ENCODE measurements at places on chromosomes 3 and 15. TPM values are rescaled to one million over a fixed set of nuclear protein-coding genes. Genes with fewer than 3 reads are reported as not detected.

- no peak for DNase-seq
- no peak overlapping the region for H3K27ac ChIP-seq
- no peaks in the 10 kb centered on the region for H3K27me3 ChIP-seq
- peaks cover 2% of the 10 kb centered on the region for H3K4me1 ChIP-seq
- H3K4me3 ChIP-seq, result no peak overlapping the region
These were observed 17.9 kb downstream of the SERP1 start for GRCh38 chr3:150528354-150528797.

MST1R gene
- 5.3 TPM for total RNA-seq

GRCh38 chr3:171526146-171526545 lies 65.9 kb upstream of the TNIK start:
- DNase-seq, result no peak
- H3K4me3 ChIP-seq, result no peak overlapping the region
- H3K36me3 ChIP-seq, result no peaks in the 10 kb centered on the region
- no peak overlapping the region for H3K27ac ChIP-seq
- H3K27me3 ChIP-seq, result no peaks in the 10 kb centered on the region

ANKRD28 gene
- total RNA-seq, result 59.0 TPM

DNA sequence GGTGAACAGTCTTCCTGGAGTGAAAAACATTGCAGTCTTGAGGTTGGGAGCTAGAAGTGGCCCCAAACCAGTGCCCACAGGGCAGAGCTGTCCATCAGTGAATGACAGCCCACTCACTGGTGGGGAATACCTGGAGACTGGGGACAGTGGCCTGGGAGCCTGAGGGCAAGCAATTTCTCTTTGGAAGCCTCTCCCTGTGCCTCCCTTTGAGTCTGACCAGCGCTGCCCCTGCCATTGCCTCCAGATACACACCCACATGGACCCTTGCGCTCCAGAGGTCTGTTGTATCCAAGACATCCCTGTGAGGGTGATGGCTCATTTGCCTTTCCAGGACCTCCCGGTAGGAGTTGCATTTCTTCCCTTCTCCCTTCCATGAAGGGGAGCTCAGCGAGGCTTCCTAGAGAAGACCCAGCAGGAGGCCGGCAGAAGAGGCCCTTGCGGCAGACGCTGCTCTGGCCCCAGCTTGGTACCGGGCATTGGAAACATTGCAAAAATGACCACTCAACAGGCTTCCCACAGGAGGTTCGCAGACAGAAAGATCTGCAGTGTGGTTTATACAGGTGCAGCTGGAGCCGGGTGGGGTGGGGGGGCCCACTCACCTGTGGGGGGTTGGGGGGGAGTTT lies 38.5 kb downstream of the KLF13 start:
- DNase-seq, result no peak
- 0 out of 3 replicates have a peak, but pooled peaks cover 4% of the 10 kb centered on the region for H3K36me3 ChIP-seq
- H3K27ac ChIP-seq, result no peak overlapping the region
- H3K27me3 ChIP-seq, result no peaks in the 10 kb centered on the region

GRCh38 chr15:87712211-87712610 lies 544.3 kb downstream of the NTRK3 start:
- no peak for DNase-seq
- no peaks in the 10 kb centered on the region for H3K4me1 ChIP-seq
- no peaks in the 10 kb centered on the region for H3K27me3 ChIP-seq

GRCh38 chr3:183182073-183182472 lies 19.5 kb upstream of the LAMP3 start:
- peaks cover 6% of the 10 kb centered on the region for H3K27me3 ChIP-seq
- H3K27ac ChIP-seq, result no peak overlapping the region
- H3K4me3 ChIP-seq, result peak overlapping the region; percentile 38
- H3K4me1 ChIP-seq, result no peaks in the 10 kb centered on the region
- H3K36me3 ChIP-seq, result no peaks in the 10 kb centered on the region

DNA sequence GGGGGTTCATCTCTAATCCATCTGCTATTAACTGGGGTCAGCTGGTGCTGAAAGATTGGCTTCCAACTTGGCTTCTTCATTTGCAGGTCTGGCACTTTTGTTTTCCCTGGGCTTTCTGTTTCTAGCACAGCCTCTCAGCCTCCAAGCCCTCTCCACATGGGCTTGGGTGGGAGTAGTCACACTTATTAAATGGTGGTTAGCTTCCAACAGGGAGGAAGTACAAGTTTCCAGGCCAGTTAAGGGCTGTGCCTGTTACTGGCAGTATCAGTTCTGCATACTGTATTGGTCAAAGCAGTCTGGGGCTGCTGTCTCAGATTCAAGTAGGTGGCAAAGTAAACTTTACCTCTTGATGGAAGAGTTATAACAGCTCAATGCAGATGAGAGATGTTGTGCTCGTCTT lies 627.1 kb upstream of the CCDC54 start:
- H3K36me3 ChIP-seq, result peaks cover 7% of the 10 kb centered on the region
- H3K27ac ChIP-seq, result no peak overlapping the region
- peaks cover 5% of the 10 kb centered on the region for H3K4me1 ChIP-seq
- no peak overlapping the region for H3K4me3 ChIP-seq
- H3K27me3 ChIP-seq, result no peaks in the 10 kb centered on the region

DNA sequence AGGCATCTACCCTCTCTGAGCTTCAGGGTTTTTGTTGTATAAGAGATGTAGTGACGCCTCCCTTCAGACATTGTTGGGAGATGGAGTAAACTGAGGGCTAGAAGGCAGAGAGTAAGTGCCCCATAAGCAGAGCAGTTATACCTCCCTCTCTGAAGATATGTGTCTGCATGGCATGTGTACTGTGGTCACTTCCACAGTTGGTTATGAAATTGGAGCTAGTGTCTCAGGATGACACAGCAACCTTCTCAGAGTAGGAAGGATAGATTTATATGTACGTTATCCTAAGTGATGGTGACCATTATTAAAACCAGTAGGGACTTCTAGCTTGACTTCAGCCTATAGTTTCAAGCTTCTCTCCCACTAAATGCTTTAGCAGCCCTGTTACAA lies 17.9 kb downstream of the PXK start:
- H3K36me3 ChIP-seq, result no peaks in the 10 kb centered on the region
- no peak for DNase-seq
- no peaks in the 10 kb centered on the region for H3K27me3 ChIP-seq
- no peak overlapping the region for H3K4me3 ChIP-seq

GRCh38 chr15:61133361-61133760 lies 95.7 kb downstream of the RORA start:
- no peak overlapping the region for H3K4me3 ChIP-seq
- H3K36me3 ChIP-seq, result no peaks in the 10 kb centered on the region
- H3K27me3 ChIP-seq, result no peaks in the 10 kb centered on the region
- H3K27ac ChIP-seq, result no peak overlapping the region
- H3K4me1 ChIP-seq, result no peaks in the 10 kb centered on the region

DNA sequence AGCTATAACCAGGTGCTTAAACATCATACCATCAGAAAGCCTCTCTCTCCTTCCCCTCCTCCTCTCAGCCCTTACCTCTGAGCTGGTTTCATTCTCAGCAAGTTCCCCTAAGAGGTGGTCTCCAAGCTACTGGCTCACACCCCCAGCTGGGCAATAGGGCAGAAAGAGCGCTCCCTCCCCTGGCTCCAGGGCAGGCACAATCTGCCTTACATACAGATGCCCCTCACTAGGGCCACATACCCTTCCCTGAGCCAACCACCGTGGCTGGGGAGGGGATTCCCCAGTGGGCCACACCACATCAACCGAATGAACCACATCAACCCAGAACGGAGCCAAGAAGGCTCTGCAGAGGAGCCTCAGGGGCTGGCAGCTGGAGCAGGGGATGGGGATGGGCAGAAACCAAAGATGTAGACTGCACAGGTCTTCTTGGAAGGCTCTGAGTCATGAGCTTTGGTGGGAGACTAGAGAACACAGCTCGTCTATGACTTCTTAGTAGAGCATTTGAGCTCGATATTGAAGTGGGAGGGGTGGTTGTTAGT lies 4.6 kb upstream of the FBLN2 start:
- no peak overlapping the region for H3K27ac ChIP-seq
- no peaks in the 10 kb centered on the region for H3K27me3 ChIP-seq
- H3K36me3 ChIP-seq, result no peaks in the 10 kb centered on the region
- peak; percentile 18 for DNase-seq
- H3K4me3 ChIP-seq, result no peak overlapping the region
- no peaks in the 10 kb centered on the region for H3K4me1 ChIP-seq

- peak overlapping the region; percentile 38 for H3K4me3 ChIP-seq
- no peaks in the 10 kb centered on the region for H3K36me3 ChIP-seq
- no peak for DNase-seq
- H3K27ac ChIP-seq, result no peak overlapping the region
- no peaks in the 10 kb centered on the region for H3K27me3 ChIP-seq
These were observed 1.6 kb upstream of the SEMA3B start for GRCh38 chr3:50267280-50267913.

GRCh38 chr3:55183201-55183600 lies 255.3 kb upstream of the LRTM1 start:
- H3K4me3 ChIP-seq, result no peak overlapping the region
- no peak overlapping the region for H3K27ac ChIP-seq
- no peaks in the 10 kb centered on the region for H3K4me1 ChIP-seq
- DNase-seq, result no peak

DNA sequence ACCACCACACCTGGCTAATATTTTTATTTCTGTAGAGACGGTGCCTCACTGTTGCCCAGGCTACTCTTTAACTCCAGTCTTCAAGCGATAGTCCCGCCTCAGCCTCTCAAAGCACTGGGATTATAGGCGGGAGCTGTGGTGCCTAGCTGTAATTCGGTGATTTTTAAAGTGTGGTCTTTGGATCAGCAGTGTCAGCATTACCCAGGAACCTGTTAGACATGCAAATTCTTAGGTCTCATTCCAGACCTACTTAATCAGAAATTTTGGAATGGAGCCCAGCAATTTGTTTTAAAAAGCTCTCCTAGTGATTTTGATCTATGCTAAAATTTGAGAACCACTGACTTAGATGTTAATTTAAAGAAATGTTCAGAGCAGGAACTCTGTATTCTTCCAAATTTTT lies 51.9 kb downstream of the GOLM2 start:
- no peak for DNase-seq
- H3K4me1 ChIP-seq, result no peaks in the 10 kb centered on the region
- no peak overlapping the region for H3K4me3 ChIP-seq
- H3K36me3 ChIP-seq, result peaks cover 2% of the 10 kb centered on the region
- no peaks in the 10 kb centered on the region for H3K27me3 ChIP-seq
- H3K27ac ChIP-seq, result no peak overlapping the region

- H3K27me3 ChIP-seq, result no peaks in the 10 kb centered on the region
- DNase-seq, result no peak
- no peaks in the 10 kb centered on the region for H3K36me3 ChIP-seq
- H3K4me1 ChIP-seq, result no peaks in the 10 kb centered on the region
- H3K4me3 ChIP-seq, result no peak overlapping the region
These were observed 988.4 kb downstream of the TBL1XR1 start for GRCh38 chr3:176208915-176209314.

DNA sequence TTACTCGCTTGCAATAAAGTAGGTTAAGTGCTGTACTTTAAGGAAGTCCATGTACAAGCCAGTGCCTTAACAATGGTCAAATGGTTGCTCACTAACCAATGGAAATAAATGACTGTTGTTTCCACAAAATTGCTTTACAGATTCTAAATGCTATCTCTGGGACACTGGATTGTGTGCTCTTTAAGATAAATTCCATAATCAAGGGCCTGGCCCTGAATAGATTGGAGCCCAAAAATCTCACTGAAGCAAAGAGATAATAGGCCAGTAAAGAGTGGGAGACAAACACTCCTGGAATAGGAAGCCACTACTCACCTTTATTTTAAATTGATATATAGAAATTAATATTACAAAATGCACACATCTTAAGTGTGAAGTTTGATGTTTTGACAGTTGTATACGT lies 62.4 kb upstream of the GOLGA6B start:
- H3K4me3 ChIP-seq, result no peak overlapping the region
- no peaks in the 10 kb centered on the region for H3K36me3 ChIP-seq
- H3K4me1 ChIP-seq, result no peaks in the 10 kb centered on the region

- no peaks in the 10 kb centered on the region for H3K27me3 ChIP-seq
- H3K4me3 ChIP-seq, result no peak overlapping the region
- DNase-seq, result no peak
- no peaks in the 10 kb centered on the region for H3K4me1 ChIP-seq
- no peak overlapping the region for H3K27ac ChIP-seq
These were observed 259.8 kb upstream of the WNT5A start for GRCh38 chr3:55746808-55747413.

ATP13A5 gene
- total RNA-seq, result not detected

CPNE9 gene
- total RNA-seq, result 3.8 TPM

RUVBL1 gene
- total RNA-seq, result 99.7 TPM

DNA sequence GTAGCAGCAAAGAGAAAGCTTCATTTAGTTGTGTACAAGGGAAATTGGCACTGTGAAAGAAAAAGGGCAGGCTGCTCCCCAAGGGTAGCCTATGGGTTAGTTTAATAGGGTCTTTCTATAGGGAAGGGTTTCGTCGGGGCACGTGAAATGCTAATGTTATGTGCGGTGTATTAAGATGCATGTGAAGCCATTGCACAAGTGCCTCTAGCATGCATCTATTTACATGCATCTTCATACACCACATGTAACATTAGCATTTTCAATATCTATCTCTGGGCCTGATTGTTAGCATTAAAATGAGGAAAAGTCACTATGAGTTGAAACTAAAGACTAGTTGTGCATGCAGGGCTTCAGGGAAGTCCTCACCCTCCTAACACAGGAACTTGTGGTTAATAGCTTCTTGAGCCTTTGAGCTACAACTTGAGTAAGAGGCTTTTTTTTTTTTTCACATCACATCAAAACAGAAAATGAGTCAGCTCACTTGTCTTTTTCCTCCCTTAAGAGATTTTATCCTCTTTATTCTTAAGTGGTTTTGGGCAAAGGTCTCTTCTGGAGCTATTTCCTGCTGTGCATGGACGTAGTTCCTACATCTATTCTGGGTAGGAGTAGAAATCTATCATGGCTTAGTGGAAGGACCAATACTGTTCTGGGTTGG lies 613.4 kb downstream of the ZPLD1 start:
- no peak overlapping the region for H3K4me3 ChIP-seq
- H3K4me1 ChIP-seq, result no peaks in the 10 kb centered on the region
- no peak overlapping the region for H3K27ac ChIP-seq
- no peaks in the 10 kb centered on the region for H3K27me3 ChIP-seq
- no peaks in the 10 kb centered on the region for H3K36me3 ChIP-seq
- DNase-seq, result no peak

GRCh38 chr3:109241459-109242186 lies 74.7 kb downstream of the DPPA2 start:
- H3K36me3 ChIP-seq, result peaks cover 3% of the 10 kb centered on the region
- H3K4me1 ChIP-seq, result no peaks in the 10 kb centered on the region
- H3K27me3 ChIP-seq, result no peaks in the 10 kb centered on the region

SLC22A13 gene
- total RNA-seq, result not detected

BTLA gene
- total RNA-seq, result not detected

DNA sequence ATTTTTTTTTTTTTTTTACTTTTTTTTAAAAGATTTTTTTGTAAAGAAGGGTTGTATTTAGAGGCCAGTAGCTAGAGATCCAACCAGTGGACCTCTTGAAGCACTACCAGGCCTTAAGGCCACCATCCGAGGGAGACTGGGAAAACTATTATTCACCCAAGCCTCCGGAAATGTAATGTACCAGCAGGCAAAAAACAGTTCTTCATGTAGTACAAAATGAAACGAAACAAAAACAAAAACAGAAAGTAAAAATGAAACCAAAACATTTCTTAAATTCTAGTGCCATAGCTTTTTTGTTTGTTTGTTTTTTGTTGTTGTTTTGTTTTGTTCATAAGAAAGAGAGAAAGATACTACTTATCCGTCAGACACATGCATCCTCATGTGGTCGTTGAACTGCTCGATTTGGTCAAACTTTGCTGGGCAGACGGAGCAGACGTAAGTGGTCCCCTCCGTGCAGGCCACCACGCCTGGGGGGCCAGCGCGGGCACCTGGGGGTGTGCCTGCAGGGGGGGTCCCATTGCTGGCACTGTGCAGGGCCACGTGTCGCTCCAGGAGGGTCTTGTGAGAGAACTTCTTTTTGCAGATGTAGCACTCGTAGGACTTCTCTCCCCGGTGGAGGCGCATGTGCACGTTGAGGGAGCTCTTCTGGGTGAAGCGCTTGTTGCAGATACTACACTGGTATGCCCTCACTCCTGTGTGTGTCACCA lies 45.0 kb downstream of the TIGIT start:
- no peaks in the 10 kb centered on the region for H3K36me3 ChIP-seq
- no peak overlapping the region for H3K27ac ChIP-seq
- H3K4me1 ChIP-seq, result no peaks in the 10 kb centered on the region
- DNase-seq, result no peak
- H3K4me3 ChIP-seq, result no peak overlapping the region

Measured in H9 (cell line).